ENCODE measurements at places on chromosomes 16 and 17. TPM values are rescaled to one million over a fixed set of nuclear protein-coding genes. Genes with fewer than 3 reads are reported as not detected.

Gene CEP295NL
- total RNA-seq, result 6.5 TPM

Gene CACNG3
- total RNA-seq, result not detected

Gene MYH1
- 0.06 TPM for total RNA-seq

Gene BCAS3
- total RNA-seq, result 20.8 TPM

Gene CNTNAP4
- 0.22 TPM for total RNA-seq

Gene TBC1D28
- not detected for total RNA-seq

Gene KRTAP4-4
- total RNA-seq, result not detected

Gene C17orf100
- total RNA-seq, result 0.58 TPM

Gene TAT
- total RNA-seq, result not detected

Gene PLCD3
- 64.2 TPM for total RNA-seq

Gene ZFP3
- 4.2 TPM for total RNA-seq

Gene DOC2B
- total RNA-seq, result 41.5 TPM

GRCh38 chr17:58913552-58913951 is 157.9 kb downstream of the PPM1E start:
- no peak for DNase-seq

DNA sequence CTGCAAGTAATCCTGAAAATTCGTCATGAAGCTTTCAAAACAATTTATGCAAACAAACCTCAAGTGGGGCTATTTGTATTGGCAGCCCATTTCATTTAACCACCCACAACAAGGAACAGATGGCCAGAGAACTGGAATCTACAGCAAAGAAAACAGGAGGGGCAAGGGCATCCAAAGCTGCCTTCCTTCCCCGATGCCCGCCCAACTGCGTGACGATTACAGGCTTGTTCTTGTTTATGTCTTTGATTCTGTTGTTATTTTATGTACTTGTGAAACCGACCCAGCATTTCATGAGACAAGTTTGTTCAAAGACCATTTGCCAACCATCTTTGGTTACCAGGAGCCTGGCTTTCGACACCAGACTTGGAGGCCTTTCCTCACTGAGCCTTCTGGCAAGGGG is 59.1 kb upstream of the IRX6 start:
- no peak for DNase-seq

GRCh38 chr16:27906883-27907282 is 156.6 kb downstream of the GSG1L start:
- no peak for DNase-seq

- DNase-seq, result peak; percentile 82
Measured at GRCh38 chr17:79007504-79008381, 1.8 kb downstream of the CANT1 start.

DNA sequence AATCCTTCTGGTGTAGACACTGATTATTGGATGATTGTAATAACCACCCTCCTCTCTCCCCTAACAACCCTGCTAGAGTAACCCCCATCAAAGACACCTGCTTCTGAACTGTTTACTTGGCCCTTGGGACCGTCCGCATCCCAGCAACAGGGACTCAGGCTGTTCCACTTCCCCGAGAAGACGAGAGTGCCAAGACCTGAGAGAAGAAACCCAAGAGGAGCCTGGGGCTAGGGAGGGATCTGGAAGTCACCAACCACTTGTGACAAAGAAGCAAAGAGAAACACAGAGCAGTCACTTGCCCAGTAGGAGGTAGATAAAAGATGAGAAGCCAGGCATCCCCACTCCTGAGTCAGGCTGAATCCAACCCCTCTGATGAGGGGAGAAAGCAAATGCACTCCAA is 84.3 kb downstream of the CDH11 start:
- no peak for DNase-seq

GRCh38 chr17:78367193-78367592 is 7.3 kb upstream of the SOCS3 start:
- no peak for DNase-seq

- no peak for DNase-seq
Measured at GRCh38 chr16:15552507-15552906, 90.4 kb downstream of the MARF1 start.

DNA sequence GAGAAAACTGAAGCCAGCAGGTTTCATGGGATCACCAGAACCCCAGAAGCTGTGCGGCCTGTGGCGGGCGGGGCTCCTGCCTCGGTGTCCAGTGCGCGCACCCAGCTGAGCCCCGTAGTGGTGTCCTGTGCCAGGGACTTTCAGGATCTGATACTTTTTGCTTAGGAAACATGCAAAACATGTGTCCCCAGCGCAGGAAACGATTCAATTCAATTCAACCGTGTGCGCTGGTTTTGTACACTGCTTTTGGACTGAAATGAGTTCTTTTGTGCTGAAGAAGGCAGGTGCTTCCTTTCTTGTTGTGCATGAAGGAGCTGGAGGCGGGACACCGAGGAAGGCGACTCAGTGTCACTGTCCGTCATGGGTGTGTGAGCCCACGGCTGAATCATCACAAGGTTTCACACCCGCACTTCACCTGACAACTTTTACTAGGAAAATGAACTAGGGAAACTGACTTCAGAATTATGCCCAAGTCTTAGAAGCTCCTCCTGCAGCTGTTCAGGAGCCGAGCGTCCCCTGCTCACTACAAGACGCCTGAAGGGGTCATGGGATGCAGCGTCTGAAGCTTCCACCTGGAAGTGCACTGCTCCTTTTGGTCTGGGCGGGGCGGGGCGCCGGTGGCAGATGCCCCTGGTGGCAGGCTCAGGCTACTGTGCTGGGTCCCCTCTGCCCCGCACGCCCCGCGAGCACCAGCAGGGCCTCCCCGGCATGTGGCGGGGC is 31.4 kb upstream of the ZNF750 start:
- DNase-seq, result no peak

DNA sequence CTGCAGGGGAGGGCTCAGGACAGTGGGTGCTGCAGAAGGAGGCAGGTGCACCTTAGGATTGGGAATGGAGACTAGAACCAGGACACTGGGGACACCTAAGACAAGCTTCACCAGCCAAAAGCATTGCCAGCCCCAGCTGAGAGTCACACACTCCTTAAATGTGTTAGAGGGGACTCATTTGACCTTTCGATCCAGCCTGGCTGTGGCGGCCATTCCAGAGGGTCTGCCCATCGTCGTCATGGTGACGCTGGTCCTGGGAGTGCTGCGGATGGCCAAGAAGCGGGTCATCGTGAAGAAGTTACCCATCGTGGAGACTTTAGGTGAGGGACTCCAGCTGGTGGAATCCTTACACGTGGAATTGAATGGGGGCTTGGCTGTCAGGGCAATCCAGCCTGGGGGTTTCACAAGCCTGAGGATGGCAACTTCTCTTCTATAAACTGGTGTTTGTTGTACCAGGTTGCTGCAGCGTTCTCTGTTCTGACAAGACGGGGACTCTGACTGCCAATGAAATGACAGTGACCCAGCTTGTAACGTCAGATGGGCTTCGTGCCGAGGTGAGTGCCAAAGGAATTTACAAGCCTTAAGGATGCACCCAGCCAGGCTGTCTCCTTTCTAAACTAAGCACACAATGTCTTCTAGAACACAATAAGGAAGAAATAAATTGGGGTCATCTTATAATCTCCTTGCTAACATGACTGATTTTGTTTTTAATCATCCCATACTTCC is 65.3 kb downstream of the MEAK7 start:
- no peak for DNase-seq

GRCh38 chr17:38421171-38421841 is 7.0 kb upstream of the ARHGAP23 start:
- DNase-seq, result no peak

GRCh38 chr17:74554909-74555308 is 9.0 kb upstream of the CD300C start:
- DNase-seq, result no peak

GRCh38 chr16:13270602-13271001 is 369.2 kb downstream of the SHISA9 start:
- no peak for DNase-seq

GRCh38 chr17:82248815-82249674 is 20.2 kb downstream of the SLC16A3 start:
- no peak for DNase-seq

- DNase-seq, result no peak
Measured at GRCh38 chr17:32590974-32591373, 104.2 kb downstream of the CDK5R1 start.

- DNase-seq, result peak; percentile 77
Measured at GRCh38 chr16:27108051-27108770, 41.5 kb downstream of the C16orf82 start.

DNA sequence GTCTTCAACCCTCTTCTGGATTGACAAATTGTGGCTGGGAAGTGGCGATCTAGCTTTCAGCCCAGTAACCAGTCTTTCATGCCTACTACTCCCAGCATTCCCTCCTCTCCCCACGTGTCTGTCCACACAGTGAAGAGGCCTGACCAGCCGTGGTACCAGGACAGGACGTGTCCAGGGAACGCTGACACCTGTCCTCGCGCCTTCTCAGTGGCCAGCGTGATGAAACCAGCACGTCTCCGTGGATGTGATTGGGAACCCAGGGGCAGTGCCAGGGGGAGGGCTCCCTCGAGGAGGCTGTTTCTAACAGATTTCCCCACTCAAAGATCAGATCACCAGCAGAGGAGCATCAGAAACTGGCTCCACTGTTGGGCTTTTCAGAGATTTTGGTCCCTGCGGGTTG is 69.1 kb downstream of the RPA1 start:
- DNase-seq, result no peak

DNA sequence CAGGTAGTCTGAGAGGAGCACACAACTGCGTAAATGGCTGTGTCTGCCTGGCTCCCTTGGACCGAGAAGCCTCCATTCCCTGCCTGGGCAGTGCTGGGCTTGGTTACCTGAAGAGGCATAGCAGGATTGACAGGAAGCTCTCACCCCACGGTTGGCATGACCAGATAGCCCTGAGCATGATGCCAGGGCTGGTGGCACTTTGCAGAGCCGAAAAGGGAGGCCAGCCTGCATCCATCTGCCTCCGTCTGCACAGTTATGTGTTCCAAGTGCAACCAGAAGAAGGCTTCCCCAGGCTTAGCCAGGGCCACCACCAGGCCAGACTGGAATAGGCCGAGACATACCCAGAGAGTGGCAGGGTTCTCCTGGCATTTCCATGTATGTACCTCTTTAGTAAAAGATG is 36.6 kb downstream of the GNAO1 start:
- DNase-seq, result no peak

DNA sequence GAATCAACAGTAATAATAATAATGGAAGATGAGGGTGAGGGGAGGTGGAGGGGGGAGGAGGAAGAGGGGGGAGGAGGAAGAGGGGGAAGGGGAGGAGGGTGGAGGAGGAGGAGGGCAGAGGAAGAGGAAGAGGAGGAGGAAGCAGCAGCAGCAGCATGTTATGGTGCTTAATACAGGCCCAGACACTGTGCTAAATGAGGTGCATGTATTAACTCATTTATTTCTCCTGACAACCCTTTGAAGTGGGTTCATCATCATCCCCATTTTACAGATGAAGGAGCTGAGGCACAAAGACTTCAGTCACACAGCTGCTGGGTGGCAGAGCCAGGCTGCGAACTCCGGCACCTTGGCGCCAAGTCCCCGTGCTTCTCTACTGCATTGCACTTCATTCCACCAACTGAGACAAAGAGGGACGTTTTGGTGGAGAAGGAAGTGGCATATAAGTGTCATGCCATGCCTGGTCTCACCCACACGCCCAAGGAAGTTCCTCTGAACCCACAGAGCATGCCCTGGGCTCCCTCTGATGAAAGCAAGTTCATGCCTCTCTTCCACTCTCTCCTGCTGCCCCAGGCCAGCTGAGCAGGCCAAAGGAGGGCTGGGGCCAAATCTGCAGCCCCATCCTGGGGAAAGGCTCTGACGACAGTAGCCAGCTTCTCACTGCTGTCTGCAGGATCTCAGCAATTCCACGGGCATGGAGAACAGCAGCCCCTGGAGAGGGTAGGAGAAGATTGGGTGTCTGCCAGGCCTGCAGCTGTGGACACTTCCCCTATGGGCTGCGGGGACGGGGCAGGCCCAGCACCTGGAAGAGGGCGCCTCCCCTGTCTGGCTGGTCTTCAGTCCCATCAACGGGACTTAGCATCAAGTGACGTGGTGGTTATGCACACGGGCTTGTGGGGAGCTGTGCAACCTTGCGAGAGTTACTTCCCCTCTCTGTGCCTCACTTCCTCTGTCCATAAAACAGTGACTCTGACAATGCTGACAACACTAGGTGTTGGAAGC is 21.8 kb downstream of the XYLT1 start:
- no peak for DNase-seq

DNA sequence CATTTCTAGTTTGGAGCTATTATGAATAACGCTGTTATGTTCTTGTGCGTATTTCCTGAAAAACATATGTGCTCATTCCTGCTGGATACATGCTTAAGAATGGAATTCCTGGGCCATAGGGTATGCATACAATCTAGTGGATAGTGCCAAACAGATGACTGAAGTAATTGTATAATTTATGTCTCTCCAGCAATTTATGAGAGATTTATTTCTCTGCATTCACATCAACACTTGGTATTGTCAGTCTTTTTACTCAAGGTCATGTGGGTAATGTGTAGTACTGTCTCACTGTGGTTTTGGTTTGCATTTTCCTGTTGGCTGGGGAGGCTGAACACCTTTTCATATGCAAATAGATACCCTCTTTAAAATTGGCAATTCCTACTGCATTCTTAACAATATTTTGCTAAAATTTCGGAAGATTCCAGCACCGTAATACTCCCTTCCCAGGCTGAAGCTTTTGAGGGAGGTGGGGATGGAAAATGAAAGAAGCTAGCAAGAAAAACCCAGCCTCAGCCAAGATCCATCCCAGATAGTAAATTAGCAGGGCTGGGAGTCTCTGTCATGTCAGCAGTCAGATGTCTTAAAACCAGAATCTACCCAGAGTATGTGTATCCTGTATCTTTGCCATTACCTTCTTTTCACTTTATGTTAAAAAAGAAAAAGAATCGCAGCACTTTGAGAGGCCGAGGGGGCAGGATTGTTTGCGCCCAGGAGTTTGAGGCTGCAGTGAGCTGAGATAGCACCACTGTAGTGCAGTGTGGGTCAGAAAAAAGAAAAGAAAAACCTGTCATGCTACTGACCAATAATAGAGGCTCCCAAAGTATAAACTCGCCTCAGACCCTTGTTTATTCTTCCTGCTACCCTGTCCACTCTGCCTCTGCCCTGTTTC is 204.9 kb downstream of the LGALS9B start:
- no peak for DNase-seq

- DNase-seq, result no peak
Measured at GRCh38 chr16:19228575-19228974, 57.0 kb upstream of the CLEC19A start.

- no peak for DNase-seq
Measured at GRCh38 chr17:58531661-58532554, 17.5 kb upstream of the MTMR4 start.

DNA sequence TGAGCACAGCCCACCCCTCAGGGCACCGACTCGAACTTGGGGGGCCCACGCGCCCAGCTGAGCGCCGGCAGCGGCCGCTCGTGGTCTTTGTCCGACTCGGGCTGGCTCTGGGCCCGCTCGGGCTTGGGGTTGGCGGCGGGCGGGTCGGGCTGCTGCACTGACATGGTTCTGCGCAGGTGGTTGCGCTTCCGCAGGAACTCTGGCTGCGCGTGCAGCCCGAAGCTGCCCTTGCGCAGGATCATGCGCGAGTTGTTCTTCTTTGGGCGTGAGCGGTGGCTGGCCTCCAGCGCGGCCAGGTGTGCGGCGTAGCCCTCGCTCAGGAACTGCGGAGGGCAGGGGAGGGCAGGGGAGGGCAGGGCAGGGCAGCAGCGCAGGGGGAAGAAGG is 11.1 kb downstream of the PIMREG start:
- no peak for DNase-seq

- no peak for DNase-seq
Measured at GRCh38 chr17:63196772-63197335, 230.8 kb downstream of the TANC2 start.

All from mesenteric fat pad (tissue), 1 donor.